ENCODE measurements at places on chromosomes 11 and 22.

DNA sequence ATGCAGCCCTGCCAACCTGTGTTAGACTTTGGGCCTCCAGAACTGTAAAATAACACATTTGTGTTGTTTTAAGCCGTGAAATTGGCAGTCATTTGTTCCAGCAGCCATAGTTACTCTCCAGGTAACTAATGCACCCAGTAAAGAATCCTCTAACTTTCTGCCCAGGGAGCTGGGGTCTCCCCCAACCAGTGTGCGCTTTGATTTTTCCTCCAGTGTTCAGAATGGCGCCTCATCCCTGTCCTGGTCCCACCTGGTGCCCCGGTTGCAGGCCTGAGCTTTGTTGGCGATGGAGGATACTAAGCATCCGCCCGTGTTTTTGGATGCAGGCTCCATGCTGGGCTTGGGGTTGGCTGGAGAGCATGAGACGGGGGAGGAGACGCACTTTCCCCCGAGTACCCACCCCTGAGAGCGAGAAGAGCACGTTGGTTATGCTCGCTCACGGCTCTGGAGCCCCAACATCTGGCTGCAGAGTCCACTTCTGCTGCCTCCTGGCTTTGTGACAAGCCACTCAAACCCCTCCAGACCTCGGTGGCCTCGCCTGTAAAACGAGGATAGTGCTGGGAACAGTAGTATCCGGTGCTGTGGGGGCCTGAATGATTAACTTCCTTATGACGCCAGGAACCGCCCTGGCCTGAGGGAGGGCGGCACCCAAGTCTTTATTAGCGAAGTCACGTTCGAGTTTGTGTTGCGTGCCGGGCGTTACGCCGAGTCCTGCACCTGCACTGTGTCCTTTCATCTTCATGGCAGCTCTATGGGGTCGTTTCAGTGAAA lies 25.8 kb downstream of the MRGPRD start:
- DNase-seq = no peak

DNA sequence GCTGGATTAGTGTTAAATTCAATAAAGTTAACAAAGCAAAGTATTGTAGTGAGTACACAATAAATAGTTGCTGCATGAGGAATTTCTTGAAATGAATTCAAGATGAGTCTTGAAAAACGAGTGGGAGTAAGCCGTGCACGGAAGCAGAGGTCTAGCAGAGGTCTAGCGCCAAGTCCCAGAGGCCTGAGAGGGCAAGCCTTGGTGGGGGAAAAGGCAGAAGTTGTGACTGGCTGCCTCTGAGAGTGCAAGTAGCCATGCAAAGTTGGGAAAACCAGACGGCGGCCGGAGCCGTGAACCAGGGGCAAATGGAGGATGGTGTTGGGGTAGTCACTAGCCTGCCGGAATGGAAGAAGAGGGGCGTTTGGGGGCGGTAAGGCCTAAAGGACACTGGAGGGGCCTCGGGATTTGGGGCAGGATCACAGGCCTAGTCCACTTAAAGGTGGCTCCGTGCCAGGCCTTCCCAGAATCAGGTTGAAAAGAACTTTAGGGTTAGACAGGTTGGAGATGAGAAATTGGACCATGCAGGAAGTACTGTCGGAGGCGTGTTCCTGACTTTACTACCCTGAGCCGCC lies 379 bp upstream of the SLC3A2 start:
- DNase-seq = no peak

GRCh38 chr11:69299023-69299461 lies 5.1 kb downstream of the MYEOV start:
- DNase-seq = no peak

DNA sequence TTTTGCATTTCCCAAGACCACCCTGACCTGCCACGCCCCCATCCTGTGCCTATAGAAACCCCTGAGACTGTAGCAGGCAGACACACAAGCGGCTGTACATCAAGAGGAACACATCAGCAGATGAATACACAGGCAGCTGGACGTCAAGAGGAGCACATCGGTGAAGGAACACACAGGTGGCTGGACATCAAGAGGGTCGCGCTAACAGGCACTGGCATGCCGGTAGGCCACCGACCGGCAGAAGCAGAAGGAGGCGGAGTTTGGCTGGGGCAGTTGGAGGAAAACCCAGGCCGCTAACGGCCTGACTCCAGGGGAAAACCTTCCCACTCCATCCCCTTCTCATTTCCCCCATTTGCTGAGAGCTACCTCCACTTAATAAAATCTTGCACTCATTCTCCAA lies 5.4 kb upstream of the IPO7 start:
- no peak for DNase-seq

- no peak for DNase-seq
These were observed 52.0 kb downstream of the KCNJ1 start for GRCh38 chr11:128814856-128815705.
